NCI-H524 treated with DMSO at 0.1 percent for 48 hours (cell line): ENCODE measurements at places on chromosomes 2 and 18.

DNA sequence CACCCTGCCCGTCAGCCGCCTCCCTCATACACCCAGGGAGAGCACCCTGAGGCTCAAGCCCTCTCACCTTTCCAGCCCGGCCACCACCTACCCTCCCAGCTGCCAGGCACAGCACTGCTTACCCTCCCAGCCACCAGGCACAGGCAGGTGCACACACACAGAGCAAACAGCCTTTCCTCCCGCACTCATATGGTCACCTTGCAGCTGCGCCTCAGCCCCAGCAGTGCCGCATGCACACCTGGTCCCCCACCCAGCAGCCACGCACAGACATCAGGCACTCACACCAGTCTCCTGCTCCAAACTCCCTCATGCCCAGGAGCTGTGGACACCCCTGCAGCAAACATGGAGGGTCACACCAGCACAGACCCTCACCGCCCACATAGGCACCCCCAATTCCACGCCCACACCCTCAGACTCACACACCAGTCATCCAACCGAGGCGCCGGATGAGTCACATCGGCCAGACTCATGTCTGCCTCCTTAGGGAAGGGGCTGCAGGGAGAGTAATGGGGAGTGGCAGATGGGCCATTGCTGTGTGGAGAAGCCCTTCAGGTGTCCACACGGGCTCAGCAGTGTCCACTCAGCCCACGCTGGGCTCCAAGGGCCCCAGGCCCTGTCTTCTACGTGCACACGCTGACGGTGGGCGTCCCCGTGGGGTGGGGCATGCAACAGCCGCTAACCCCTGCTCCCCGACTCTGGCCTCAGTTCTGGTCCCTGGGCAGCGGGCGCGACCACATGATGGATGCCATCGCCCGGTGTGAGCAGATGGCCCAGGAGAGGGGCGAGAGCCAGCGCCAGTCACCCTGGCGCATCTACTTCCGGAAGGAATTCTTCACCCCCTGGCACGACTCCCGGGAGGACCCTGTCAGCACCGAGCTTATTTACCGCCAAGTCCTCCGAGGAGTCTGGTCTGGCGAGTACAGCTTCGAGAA is 22.3 kb upstream of the GPR17 start:
- no peak for DNase-seq

- DNase-seq, result no peak
These were observed 69.5 kb downstream of the GPD2 start for GRCh38 chr2:156505696-156506095.

- no peak for DNase-seq
These were observed 1291.6 kb upstream of the GYPC start for GRCh38 chr2:125364192-125364983.

GRCh38 chr2:165474619-165475276 is 5.2 kb downstream of the CSRNP3 start:
- peak; percentile 60 for DNase-seq

- no peak for DNase-seq
These were observed 319.8 kb downstream of the RND3 start for GRCh38 chr2:150167711-150168110.

DNA sequence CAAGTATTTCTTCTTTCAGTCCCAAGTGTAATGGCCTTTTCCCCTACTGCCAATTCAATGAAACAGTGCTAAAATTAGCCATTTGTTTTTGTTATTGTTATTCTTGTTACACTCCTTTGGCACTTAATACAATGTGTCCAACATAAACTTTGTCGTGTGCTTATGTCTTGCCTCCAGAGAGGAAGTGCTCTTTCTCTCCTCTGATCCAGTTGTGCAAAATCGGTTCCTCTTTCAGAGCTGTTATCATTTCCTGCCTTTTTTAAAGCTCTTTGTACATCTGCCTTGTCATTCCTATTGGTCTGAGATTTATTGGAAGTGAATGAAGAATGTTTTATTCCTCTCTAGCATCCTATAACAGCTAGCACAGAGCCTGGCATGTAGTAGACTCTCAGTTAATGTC is 623.2 kb upstream of the ID2 start:
- DNase-seq, result no peak

DNA sequence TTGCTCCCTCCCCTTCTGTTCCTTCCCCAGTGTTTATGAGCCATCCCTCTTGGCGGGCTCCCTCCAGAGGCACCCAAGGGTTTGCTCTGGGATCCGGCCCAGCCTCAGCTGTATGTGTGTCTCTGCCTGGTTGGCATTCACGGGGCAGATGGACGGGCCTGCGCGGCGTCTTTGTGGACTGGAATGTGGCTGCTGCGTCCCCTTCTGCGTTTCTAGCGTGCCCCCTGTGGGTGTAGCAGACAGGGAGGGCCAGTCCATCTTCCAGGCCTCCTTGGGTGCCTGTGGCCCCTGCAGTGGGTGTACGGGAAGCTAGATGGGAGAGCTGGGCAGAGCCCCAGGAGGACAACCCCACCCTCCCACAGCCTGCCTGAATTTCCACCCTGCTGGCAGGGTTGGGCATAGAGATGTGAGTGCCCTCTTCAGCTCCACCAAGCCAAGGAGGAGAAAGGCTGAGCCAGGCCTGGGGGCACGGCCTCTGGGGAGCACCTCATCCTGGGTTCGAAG is 15.7 kb downstream of the GPC1 start:
- DNase-seq, result no peak

- DNase-seq, result no peak
These were observed 327.2 kb downstream of the SATB2 start for GRCh38 chr2:199130501-199130900.

DNA sequence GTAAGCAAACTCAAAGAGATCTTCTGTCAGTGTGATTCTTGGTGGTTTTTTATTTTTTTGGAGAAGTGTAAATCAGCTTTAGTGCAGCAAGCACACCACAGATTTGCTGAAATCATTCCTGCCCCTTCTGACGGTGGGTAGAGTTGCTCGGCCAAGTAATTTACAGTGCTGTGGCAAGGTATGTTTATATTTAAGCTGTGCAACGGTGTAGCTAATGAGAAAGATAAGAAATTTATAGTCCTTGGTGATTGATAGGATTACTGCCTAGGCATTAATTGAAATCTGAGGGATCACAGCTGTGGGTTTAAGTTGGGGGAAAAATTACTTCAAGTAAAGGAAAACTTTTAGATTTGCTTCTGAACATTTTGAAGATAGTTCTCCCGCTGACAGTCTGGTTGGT is 286.6 kb downstream of the AGAP1 start:
- no peak for DNase-seq
